CD8-positive, alpha-beta memory T cell (primary cell): ENCODE measurements at places on chromosomes 4 and X. TPM values are rescaled to one million over a fixed set of nuclear protein-coding genes. Genes with fewer than 3 reads are reported as not detected.

Gene PITX2
- not detected for total RNA-seq

Gene NKX6-1
- total RNA-seq = not detected

DNA sequence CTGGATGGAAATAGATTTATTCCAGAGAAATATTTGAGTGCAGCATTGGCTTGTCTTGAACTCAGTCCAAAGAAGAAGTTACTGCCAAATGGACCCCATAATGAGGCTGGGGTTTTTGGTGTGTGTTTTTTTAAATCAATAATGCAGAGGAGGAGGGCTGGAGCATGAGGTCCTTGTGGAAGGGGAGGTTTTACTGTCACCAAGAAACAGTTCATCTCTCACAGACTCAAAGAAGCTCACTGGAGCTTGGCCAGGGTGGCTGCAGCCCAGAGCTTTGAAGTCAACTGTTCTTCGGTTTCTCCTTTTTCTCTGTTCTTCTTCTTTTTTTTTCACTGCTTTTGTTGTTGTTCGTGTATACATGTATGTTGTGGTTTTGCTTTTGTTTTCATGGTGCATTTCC lies 377.7 kb downstream of the FBXW7 start:
- no peaks in the 10 kb centered on the region for H3K36me3 ChIP-seq
- no peaks in the 10 kb centered on the region for H3K27me3 ChIP-seq
- no peak for DNase-seq
- no peak overlapping the region for H3K4me3 ChIP-seq

Gene XAGE2
- total RNA-seq = not detected

DNA sequence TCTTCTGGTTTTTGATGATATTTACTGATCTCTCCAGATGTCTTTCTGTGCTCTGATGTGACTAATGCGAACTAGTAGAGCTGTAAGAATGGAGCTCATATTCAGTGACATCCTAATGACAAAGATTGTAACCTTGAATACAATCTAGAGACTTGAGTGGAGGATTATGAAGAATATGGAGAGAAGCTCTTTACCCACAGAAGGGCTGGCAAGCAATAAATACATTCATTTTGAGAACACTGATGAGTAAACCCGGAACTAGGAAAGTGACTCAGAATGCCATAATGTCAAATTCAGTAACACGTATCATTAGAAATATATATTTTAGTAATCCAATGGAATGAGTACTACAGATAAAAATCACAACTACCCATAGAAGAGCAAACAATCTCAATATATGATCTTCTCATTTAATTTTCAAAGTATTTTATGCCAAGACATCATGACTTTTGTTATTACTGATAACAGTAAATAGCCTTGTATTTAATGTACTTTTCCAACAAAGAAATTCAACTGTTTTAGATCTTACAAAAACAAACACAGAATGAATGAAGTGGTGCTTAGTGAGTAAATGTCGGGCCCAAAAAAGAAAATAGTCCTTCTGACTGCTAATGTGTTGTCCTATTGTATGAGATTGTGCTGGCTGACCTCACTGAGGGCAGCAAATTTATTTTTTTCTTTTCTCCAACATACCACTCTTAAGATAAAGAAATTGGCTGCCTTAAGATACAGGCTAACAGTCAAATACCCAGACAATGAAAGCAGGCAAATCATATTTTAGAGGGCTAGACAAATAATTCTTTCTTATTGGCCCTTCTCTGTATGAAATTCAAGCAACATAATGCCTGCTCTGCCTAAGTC lies 49.2 kb upstream of the HDAC8 start:
- no peak for DNase-seq
- H3K4me1 ChIP-seq = no peaks in the 10 kb centered on the region
- no peak overlapping the region for H3K27ac ChIP-seq
- no peaks in the 10 kb centered on the region for H3K36me3 ChIP-seq
- no peaks in the 10 kb centered on the region for H3K27me3 ChIP-seq

DNA sequence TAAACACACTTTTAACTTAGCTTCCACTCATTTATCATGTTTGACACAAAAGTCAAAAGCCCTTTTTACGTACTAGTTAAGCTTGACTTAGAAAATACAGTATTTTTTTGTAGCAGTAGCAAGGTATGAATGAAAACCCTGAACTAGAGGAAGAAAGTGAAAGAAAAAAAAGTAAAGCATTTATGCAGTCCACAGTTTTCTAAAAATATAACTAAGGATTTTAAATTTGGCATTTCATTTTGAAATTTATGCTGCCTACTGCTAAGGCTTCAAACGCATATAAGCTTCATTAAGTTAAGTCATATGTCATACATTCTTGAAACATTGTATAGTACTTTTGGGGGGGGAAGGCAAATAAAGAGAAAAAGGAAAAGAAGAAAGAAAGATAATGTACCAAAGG lies 201.5 kb downstream of the PDGFC start:
- no peaks in the 10 kb centered on the region for H3K27me3 ChIP-seq
- no peaks in the 10 kb centered on the region for H3K4me1 ChIP-seq
- no peak overlapping the region for H3K27ac ChIP-seq
- H3K36me3 ChIP-seq = no peaks in the 10 kb centered on the region

GRCh38 chrX:154717824-154718223 lies 33.1 kb downstream of the GAB3 start:
- H3K4me1 ChIP-seq = peaks cover 48% of the 10 kb centered on the region
- no peak overlapping the region for H3K4me3 ChIP-seq
- H3K27ac ChIP-seq = peak overlapping the region; percentile 70
- H3K36me3 ChIP-seq = peaks cover 4% of the 10 kb centered on the region
- no peaks in the 10 kb centered on the region for H3K27me3 ChIP-seq

DNA sequence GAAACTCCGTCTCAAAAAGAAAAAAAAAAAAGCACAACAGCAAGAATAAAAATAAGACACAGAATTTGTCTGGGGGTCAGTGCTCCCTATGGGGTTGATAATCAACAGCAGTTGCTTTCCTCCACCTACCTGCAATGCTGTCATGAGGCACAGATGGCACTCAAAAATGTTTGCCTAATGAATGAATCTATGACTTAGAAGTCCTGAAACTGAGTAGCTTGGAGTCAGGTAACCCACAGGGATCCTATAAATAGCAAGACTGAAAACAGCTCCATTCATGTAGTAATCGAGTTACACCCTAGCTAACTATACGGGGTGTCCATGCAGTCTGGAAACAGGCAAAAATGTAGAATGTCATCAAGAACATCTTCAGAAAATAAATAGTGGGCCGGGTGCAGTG lies 19.8 kb upstream of the DDX3X start:
- no peaks in the 10 kb centered on the region for H3K4me1 ChIP-seq
- H3K27ac ChIP-seq = no peak overlapping the region
- H3K36me3 ChIP-seq = no peaks in the 10 kb centered on the region
- no peaks in the 10 kb centered on the region for H3K27me3 ChIP-seq

GRCh38 chr4:119046263-119046662 lies 89.4 kb upstream of the MYOZ2 start:
- H3K36me3 ChIP-seq = no peaks in the 10 kb centered on the region
- H3K4me3 ChIP-seq = no peak overlapping the region
- peaks cover 4% of the 10 kb centered on the region for H3K4me1 ChIP-seq
- no peak overlapping the region for H3K27ac ChIP-seq
- H3K27me3 ChIP-seq = no peaks in the 10 kb centered on the region

GRCh38 chr4:26466578-26467270 lies 23.6 kb downstream of the CCKAR start:
- no peak overlapping the region for H3K4me3 ChIP-seq
- H3K36me3 ChIP-seq = no peaks in the 10 kb centered on the region
- H3K27me3 ChIP-seq = no peaks in the 10 kb centered on the region

GRCh38 chr4:83228231-83228630 lies 56.4 kb downstream of the COQ2 start:
- H3K27ac ChIP-seq = no peak overlapping the region
- H3K4me3 ChIP-seq = no peak overlapping the region
- H3K36me3 ChIP-seq = no peaks in the 10 kb centered on the region

DNA sequence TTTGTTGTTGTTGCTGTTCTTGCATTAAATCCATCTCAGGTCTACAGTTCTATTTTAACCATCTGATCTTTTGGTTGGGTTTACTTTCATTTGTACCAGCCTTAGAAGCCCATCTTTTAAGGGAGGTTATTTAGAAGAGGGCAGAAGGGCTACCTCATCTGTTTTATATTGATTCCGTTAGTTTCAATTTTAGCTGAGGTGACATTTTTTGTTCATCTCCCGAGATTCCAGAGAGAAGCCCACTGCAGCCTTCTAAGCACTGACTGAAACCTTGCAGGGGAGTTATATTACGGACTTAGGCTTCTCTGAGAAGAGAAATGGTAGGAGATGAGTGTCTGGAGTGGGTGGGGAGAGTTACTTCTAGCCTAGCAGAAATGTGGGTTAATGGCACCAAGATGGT lies 101.8 kb downstream of the PDGFRA start:
- DNase-seq = no peak
- no peak overlapping the region for H3K27ac ChIP-seq
- H3K4me3 ChIP-seq = no peak overlapping the region
- H3K4me1 ChIP-seq = no peaks in the 10 kb centered on the region
- no peaks in the 10 kb centered on the region for H3K36me3 ChIP-seq
- no peaks in the 10 kb centered on the region for H3K27me3 ChIP-seq

Gene PNMA6F
- not detected for total RNA-seq

- DNase-seq = no peak
- no peak overlapping the region for H3K4me3 ChIP-seq
- H3K27me3 ChIP-seq = no peaks in the 10 kb centered on the region
- H3K27ac ChIP-seq = no peak overlapping the region
- no peaks in the 10 kb centered on the region for H3K4me1 ChIP-seq
- H3K36me3 ChIP-seq = no peaks in the 10 kb centered on the region
Measured at GRCh38 chr4:3851211-3851610, 85.0 kb downstream of the ADRA2C start.

Gene MAP7D2
- total RNA-seq = 0.28 TPM

DNA sequence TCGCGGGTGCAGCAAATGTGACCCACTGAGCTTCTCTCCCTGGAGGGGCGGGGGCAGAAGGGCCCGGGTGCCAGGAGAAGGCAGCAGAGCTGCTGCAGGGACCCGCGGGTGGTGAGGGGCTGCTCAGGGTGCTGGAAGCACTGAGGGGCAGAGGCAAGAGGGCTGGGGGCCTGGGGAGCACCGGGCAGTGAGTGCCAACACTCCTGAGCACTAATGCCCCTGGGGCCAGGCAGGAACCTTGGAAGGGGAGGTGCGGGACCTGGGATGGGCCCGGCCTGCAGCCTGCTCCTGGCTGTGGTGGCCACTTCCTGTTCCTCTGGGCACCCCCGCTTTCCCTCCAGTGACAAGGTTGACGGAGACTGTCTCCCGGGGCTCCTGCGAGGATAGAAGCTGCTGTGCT lies 66.5 kb upstream of the ADRA2C start:
- DNase-seq = peak; percentile 35
- no peak overlapping the region for H3K4me3 ChIP-seq

Gene ABCE1
- total RNA-seq = 179 TPM

Gene NHS
- 11.3 TPM for total RNA-seq

GRCh38 chr4:4470208-4470607 lies 71.6 kb downstream of the STX18 start:
- H3K36me3 ChIP-seq = peaks cover 19% of the 10 kb centered on the region
- no peak overlapping the region for H3K27ac ChIP-seq
- no peak for DNase-seq
- H3K27me3 ChIP-seq = no peaks in the 10 kb centered on the region
- H3K4me3 ChIP-seq = no peak overlapping the region
- H3K4me1 ChIP-seq = no peaks in the 10 kb centered on the region

Gene NDUFC1
- 49.6 TPM for total RNA-seq

GRCh38 chr4:145154573-145154972 lies 25.8 kb downstream of the OTUD4 start:
- no peak for DNase-seq
- no peaks in the 10 kb centered on the region for H3K27me3 ChIP-seq
- peaks cover 24% of the 10 kb centered on the region for H3K36me3 ChIP-seq
- no peak overlapping the region for H3K27ac ChIP-seq
- no peak overlapping the region for H3K4me3 ChIP-seq

Gene CAMK2D
- 56.0 TPM for total RNA-seq

GRCh38 chr4:120881351-120881750 lies 41.2 kb downstream of the PRDM5 start:
- no peak for DNase-seq
- H3K4me3 ChIP-seq = no peak overlapping the region
- no peak overlapping the region for H3K27ac ChIP-seq
- no peaks in the 10 kb centered on the region for H3K36me3 ChIP-seq
- H3K27me3 ChIP-seq = no peaks in the 10 kb centered on the region

Gene TMEM156
- 6.7 TPM for total RNA-seq

- no peak overlapping the region for H3K27ac ChIP-seq
- no peak for DNase-seq
- H3K36me3 ChIP-seq = no peaks in the 10 kb centered on the region
- H3K27me3 ChIP-seq = no peaks in the 10 kb centered on the region
- H3K4me1 ChIP-seq = no peaks in the 10 kb centered on the region
Measured at GRCh38 chr4:175504318-175504717, 307.7 kb downstream of the GPM6A start.

GRCh38 chrX:1468250-1468772 lies 15.6 kb upstream of the ASMTL start:
- H3K4me3 ChIP-seq = no peak overlapping the region
- peak overlapping the region; percentile 66 for H3K27ac ChIP-seq
- H3K36me3 ChIP-seq = peaks cover 13% of the 10 kb centered on the region
- peaks cover 91% of the 10 kb centered on the region for H3K4me1 ChIP-seq
- peak; percentile 78 for DNase-seq

- H3K4me3 ChIP-seq = no peak overlapping the region
- H3K36me3 ChIP-seq = no peaks in the 10 kb centered on the region
- H3K27ac ChIP-seq = no peak overlapping the region
- DNase-seq = no peak
- no peaks in the 10 kb centered on the region for H3K4me1 ChIP-seq
- H3K27me3 ChIP-seq = no peaks in the 10 kb centered on the region
Measured at GRCh38 chr4:3397128-3397527, 44.6 kb upstream of the HGFAC start.

Gene AKAP4
- total RNA-seq = not detected

- peaks cover 11% of the 10 kb centered on the region for H3K4me1 ChIP-seq
- DNase-seq = no peak
- no peaks in the 10 kb centered on the region for H3K27me3 ChIP-seq
- H3K27ac ChIP-seq = no peak overlapping the region
- H3K36me3 ChIP-seq = no peaks in the 10 kb centered on the region
Measured at GRCh38 chrX:78659955-78660354, 827 bp upstream of the RTL3 start.

Gene CCSER1
- 0.20 TPM for total RNA-seq

Gene PABPC4L
- not detected for total RNA-seq

DNA sequence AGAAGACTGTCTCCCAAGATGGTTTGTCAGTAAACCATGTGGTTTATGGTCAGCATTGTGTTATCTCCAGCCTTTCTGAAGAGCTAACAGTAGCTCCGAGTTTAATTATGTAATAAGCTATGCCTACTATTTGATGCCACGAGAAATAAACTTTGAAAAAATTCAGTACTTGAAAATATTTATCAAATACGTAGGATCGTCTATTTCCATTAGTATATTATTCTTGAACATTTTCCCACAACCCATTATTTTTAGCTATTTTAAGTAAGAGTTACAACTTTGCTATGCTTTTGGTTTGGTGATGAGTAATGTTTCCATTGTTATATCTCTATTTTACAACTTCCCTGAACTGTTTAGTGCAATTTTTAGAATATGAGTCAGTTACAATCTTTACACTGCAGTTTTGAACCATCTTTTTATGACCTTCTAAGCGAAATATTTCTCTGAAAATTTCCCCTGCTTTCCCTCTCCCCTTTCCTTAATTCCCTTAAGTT lies 44.5 kb upstream of the TRIM2 start:
- H3K36me3 ChIP-seq = no peaks in the 10 kb centered on the region
- no peak for DNase-seq
- H3K27me3 ChIP-seq = no peaks in the 10 kb centered on the region
- no peak overlapping the region for H3K27ac ChIP-seq
- H3K4me1 ChIP-seq = no peaks in the 10 kb centered on the region
- no peak overlapping the region for H3K4me3 ChIP-seq

- H3K4me1 ChIP-seq = peaks cover 44% of the 10 kb centered on the region
- no peak overlapping the region for H3K4me3 ChIP-seq
Measured at GRCh38 chrX:39856472-39857121, 241.2 kb downstream of the BCOR start.

Gene RHOXF2
- not detected for total RNA-seq

GRCh38 chr4:164039482-164039881 lies 545.0 kb downstream of the TMA16 start:
- no peaks in the 10 kb centered on the region for H3K4me1 ChIP-seq
- DNase-seq = no peak
- no peaks in the 10 kb centered on the region for H3K36me3 ChIP-seq

Gene POLR2B
- total RNA-seq = 122 TPM
